ENCODE measurements at places on chromosomes 1 and 21.

GRCh38 chr1:167937709-167938010 is 788 bp upstream of the MPC2 start:
- DNase-seq, result no peak

- DNase-seq, result no peak
Observed at GRCh38 chr1:53340660-53341520, 13.0 kb upstream of the LRP8 start.

- no peak for DNase-seq
Observed at GRCh38 chr1:169287280-169287679, 80.3 kb downstream of the NME7 start.

DNA sequence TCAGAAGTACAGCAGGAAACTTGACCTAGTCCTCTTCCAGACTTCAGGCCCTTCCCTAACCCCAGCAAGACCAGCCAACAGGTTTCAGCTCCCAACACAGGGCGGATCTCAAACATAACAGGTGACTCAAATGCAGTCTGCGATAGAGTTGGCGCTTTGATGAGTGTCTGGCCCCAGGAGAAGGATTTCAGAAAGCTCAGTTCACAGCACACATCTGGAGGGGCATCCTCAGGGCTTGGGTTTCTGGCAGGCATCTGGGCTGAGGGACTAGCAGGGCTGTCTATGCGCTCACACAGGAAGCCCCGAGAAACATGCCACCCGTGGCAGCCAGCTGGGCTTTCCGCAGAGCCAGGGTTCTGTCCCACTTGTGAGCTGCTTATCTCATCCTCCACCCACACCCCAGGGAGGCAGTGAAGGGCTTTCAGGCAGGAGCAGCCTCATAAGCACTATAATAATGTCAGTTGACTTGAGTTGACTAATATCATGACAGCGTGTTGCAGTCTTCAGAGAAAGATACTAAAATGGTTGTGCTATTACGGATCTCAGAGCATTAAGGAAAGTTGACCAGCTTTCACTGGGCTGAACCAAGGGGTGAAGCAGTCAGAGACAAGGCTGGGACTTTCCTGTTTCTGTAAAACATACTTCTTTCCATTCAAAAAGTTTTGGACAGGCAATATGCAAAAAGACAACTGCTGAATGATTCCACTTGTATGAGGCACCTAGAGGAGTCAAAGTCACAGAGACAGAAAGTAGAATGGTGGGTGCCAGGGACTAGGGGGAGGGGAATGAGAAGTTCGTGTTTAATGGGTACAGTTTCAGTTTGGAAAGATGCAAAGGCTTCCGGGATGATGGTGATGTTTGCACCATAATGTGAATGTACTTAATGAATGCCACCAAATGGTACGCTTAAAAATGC is 233.0 kb upstream of the IRF2BP2 start:
- peak; percentile 45 for DNase-seq

DNA sequence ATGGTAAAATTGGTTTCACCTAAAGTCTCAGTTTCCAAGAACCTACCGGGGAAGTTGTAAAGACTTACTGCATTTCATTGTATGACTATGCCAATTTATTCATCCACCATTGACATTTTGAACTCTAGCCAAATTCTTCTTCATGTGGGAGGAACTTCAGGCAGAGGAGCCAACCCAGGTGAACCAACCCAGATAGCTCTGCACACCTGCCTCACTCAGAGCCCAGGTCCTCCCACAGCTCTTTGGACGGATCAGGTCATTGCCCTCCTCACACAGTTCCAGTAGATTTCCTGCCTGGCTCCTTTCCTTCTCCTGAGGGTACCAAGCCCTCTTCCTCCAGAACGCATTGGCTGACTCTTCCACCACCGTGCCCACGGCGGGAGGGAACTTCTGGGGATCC is 121.7 kb downstream of the DTL start:
- no peak for DNase-seq

DNA sequence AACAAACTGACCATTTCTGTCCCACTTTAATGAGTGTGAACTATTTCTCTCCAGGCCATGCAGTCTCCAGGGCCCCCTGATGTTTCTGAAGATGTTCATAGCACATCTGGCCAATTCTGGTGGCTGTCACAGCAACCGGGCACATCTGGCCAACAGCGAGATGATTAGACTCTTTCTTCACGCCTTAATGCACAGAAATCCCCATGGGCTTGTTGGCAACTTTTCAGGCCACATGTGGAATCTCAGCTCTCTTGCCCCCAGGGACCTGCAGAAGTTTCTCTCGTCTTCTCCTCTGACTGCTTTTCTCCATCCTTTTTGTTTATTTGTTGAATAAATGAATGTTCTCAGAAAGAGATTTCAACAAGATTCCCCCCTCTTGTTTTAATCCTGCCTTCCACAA is 71.2 kb upstream of the HMGB4 start:
- no peak for DNase-seq

GRCh38 chr1:93317207-93317606 is 28.5 kb upstream of the DR1 start:
- DNase-seq, result no peak

DNA sequence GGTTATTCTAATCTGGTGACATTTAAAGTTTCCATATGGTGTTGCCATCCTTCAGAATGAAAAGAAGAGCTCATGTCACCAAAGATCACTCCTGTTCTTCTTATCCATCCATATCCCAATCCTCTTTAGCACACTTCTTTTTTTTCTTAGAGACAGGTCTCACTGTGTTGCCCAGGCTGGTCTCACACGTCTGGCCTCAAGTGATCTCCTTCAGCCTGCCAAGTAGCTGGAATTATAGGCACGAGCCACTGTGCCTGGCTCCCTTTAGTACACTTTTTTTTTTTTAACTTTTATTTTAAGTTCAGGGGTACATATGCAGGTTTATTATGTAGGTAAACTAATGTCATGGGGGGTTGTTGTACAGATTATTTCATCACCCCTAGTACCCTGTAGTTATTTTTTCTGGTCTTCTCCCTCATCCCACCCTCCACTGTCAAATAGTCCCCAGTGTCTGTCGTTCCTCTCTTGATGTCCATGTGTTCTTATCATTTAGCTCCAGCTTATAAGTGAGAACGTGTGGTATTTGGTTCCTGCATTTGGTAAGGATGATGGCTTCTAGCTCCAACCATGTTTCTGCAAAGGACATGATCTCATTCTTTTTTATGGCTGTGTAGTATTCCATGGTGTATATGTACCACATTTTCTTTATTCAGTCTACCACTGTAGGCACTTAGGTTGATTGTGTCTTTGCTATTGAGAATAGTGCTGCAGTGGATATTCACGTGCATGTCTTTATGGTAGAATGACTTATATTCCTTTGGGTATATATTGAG is 40.6 kb downstream of the CTTNBP2NL start:
- no peak for DNase-seq

- DNase-seq, result no peak
Observed at GRCh38 chr21:27649323-27649722, 682.4 kb upstream of the ADAMTS5 start.

- DNase-seq, result no peak
Observed at GRCh38 chr1:204746838-204747442, 61.4 kb upstream of the LRRN2 start.

- no peak for DNase-seq
Observed at GRCh38 chr1:29961293-29962059, 725.2 kb downstream of the PTPRU start.

DNA sequence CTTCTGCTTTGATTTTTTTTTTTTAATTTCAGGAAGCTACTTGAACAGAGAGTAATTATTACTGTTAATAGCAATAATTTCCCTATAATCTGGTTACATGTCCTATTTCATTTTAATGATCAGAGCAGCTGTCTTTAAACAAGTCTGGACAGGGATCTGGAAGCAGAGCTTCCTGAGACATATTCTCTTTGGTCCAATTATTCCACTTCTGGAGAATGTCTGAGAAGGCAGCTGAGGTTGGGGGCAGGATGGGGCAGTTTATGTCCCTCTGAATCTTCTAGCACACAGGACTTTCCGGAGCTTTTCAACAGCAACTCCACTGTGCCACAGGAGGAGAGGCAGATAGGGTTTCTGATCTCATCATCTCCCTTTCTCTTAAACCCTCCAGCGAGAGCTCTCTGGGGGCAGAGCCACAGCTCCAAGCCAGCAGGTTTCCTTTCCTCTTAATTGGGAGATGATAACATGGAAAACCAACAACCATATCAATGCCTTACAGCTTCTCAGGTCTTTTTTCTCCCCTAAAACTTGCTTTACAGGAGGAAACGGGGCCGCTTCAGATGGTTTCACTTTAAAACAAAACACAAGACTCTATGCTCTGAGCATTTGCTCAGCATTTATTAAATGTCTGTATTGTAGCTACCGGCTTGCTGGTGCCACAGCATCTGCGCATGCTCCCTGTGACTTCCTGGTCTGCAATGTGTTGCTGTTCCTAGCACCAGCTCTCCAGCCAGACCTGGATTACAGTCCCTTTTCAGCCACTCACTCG is 425.7 kb upstream of the USP24 start:
- DNase-seq, result no peak

GRCh38 chr21:35938446-35938845 is 121.9 kb downstream of the SETD4 start:
- DNase-seq, result no peak

DNA sequence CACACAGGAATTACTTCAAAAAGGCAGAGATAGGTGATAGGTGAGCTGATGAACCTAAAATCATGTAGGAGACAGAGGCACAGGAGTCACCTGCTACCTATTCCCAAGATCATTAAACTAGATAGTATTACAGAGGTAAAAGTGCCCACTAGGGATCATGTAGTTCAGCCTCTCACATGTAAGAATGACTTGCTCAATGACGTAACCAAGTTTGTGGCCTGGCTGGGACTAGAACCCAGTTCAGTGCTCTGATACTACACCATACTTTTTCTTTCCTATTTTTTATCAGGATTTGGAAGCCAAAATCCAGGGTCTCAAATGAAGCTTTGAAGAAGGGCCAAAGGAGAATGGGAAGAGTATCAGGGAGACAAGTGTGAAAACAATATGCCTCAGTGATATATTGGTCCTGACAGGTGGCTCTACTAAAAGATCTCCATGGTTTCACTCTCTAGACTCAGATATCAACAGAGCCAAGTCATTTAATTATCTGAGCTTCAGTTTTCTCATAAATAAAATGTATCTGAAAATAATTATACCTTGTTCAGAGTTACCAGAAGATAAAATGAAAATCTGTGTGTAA is 87.3 kb upstream of the SLFNL1 start:
- no peak for DNase-seq

DNA sequence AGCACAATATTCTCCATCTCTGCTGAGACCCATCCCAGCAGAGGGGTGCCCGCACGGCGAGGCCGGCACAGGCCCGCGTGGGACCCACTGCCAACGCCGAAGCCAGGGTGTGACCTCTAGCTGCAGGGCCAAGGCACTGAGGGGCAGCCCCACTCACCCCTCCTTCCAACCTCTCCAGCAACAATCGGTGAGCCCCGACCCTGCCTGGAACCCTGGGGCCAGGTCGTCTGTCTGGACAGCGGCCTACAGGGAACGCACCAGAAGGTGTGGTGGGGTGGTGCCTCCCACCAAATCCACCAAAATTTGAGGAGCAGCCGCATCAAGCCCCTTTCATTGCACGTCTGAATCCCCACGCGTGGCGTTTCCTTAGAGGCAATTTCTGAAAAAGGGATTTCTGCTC is 63.0 kb upstream of the ADARB1 start:
- no peak for DNase-seq

GRCh38 chr1:14514739-14515138 is 83.7 kb upstream of the KAZN start:
- no peak for DNase-seq

DNA sequence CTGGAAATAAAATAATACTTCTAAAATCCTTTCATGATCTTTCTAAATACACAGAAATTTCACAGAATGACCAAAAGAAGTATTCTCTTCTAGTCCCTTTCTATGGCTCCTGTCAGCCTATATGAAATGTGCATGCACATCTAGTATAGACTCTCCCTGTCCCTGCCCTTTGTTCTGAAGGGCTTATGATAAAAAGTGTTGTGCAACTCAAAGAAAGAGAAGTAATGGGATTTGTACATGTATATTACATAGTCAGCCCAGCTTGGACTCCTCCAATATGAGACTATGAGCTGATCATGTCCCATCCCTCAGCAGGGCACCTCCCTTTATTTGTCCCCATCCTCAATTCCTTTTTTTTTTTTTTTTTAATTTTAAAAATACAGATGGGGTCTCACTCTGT is 42.1 kb upstream of the LAX1 start:
- no peak for DNase-seq

DNA sequence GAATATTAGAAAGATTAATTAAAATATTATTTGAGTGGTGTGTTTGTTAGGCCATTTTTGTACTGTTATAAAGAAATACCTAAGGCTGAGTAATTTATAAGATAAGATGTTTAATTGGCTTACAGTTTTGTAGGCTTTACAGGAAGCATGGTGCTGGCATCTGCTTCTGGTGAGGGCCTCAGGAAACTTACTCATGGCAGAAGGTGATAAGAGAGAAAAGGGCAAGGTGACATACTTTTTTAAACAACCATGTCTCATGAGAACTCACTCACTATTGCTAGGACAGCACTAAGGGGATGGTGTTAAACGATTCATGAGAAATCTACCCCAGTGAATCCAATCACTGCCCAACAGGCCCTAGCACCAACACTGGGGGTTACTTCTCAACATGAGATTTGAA is 56.7 kb upstream of the RGS21 start:
- no peak for DNase-seq

- DNase-seq, result no peak
Observed at GRCh38 chr1:116806245-116806644, 52.0 kb downstream of the CD2 start.

DNA sequence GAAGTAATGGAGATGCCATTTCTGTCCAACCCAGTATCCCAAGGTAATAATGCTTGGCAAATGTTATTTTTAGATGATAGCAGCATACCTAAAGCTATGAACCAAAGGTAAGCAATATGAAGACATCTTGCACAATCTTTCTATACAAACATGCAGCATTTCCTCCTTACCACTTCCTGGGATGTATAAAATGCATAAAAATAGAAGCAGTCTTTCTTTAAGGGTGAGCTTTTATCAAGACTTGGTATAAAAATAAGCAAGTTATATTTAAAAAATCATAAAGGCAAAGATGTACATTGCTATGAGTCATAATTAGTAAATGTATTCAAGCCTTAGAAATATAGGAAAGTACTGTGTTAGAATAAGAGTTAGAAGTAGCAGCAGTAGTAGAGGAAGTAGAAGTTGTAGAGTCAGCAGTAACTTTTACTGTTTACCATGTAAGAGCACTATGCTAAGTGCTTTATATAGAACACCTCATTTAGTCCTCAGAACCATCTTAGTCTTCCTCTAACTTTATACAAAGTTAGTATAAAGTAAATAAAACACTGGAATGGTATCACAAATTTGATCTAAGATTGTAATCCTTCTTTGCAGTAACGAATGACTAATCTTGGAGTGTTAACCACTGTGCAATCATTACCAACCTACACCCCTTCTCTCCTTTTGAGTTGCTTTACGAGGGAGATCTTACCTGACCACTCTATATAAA is 371.3 kb downstream of the VAV3 start:
- no peak for DNase-seq

- peak; percentile 5 for DNase-seq
Observed at GRCh38 chr21:31446226-31446855, 102.3 kb upstream of the TIAM1 start.

Data from stimulated activated CD8-positive, alpha-beta memory T cell treated with anti-CD3 and anti-CD28 coated beads, Interleukin-15, amount 100 ng/mL, for 4 hours (primary cell).